ENCODE measurements at places on chromosomes 13 and 19.

GRCh38 chr13:90793261-90793820 is 554.1 kb upstream of the MIR17HG start:
- no peak for DNase-seq

- DNase-seq = no peak
These were observed 4.6 kb downstream of the WDR62 start for GRCh38 chr19:36059180-36059910.

DNA sequence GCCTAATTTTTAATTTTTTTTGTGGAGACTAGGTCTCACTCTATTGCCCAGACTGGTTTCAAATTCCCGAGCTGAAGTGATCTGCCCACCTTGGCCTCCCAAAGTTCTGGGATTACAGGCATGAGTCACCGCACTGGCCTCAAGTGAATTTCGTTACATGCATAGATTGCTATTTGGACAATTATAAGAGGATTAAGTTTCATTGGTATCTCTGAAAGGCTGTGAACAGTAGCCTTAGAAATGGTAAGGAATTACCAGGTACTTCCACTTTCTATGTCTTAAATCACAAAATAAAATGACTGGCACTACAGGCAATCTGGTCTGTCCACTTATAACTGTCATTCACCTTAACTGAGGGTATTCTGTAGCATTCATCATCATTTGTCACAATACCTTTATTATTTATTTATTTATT is 2.9 kb upstream of the CCDC9 start:
- DNase-seq = no peak

- no peak for DNase-seq
These were observed 109.3 kb downstream of the KLF12 start for GRCh38 chr13:74024856-74025255.

DNA sequence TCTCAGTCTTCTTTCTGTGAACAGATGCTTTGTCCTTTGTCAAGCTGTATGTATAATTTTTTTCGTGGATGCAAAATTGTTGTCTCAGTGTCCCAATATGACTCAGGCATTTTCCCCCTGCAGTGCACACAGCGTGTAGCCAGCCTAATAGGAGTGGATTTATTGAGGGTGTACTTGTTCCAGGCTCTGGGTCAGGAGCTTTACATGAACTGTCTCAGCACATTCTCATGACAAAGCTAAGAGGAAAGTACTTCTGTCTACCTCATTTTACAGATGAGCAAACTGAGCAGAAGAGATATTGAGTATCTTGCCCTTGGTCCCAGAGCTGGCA is 50.8 kb downstream of the STK24 start:
- DNase-seq = no peak

DNA sequence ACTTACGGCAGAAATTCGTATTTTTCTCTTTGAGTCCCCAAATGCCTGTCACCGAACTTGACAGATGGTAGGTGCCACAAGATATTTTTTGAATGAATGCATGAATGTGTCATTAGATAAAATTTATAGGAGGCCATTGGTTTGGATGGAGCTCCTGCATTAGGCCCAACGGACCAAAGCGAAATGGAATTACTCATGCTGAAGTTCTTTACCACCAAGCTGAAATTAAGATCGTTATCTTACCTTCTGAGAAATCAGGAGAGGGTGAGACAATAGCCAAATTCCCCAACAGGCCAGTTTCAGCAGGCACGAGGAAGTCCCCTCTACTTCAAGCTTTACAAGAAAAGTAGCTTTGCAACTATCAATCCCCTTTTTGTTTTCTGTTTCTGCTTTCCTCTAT is 452.5 kb upstream of the ARGLU1 start:
- no peak for DNase-seq

GRCh38 chr19:48760504-48761205 is 5.3 kb downstream of the FGF21 start:
- no peak for DNase-seq

- no peak for DNase-seq
These were observed 314.8 kb downstream of the PCDH17 start for GRCh38 chr13:57946361-57946760.

GRCh38 chr19:49400029-49400428 is 12.0 kb downstream of the KASH5 start:
- no peak for DNase-seq

DNA sequence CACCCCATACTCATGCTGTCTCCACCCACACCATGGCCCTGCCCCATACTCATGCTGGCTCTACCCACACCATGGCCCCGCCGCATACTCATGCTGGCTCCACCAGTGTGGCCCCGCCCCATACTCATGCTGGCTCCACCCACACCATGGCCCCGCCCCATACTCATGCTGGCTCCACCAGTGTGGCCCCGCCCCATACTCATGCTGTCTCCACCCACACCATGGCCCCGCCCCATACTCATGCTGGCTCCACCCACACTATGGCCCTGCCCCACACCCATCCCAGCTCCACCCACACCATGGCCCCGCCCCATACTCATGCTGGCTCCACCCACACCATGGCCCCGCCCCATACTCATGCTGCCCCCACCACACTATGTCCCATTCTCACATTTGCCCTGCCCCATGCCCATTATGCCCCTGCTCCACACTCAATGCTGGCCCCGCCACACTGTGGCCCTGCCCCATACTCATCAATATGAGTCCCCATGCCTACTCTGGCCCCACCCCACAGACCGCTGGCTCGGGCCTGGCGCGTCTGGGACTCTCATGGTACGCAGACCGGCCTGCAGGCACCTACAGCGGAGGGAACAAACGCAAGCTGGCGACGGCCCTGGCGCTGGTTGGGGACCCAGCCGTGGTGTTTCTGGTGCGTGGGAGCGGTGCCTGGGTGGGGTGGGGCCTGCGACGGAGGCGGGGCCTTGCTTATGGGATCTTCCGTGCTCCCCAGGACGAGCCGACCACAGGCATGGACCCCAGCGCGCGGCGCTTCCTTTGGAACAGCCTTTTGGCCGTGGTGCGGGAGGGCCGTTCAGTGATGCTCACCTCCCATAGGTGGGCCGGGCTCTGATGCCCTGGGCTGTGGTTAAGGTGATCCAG is 3.7 kb upstream of the ARHGAP45 start:
- DNase-seq = no peak

GRCh38 chr19:45368737-45369340 is 1.5 kb downstream of the ERCC2 start:
- DNase-seq = no peak

DNA sequence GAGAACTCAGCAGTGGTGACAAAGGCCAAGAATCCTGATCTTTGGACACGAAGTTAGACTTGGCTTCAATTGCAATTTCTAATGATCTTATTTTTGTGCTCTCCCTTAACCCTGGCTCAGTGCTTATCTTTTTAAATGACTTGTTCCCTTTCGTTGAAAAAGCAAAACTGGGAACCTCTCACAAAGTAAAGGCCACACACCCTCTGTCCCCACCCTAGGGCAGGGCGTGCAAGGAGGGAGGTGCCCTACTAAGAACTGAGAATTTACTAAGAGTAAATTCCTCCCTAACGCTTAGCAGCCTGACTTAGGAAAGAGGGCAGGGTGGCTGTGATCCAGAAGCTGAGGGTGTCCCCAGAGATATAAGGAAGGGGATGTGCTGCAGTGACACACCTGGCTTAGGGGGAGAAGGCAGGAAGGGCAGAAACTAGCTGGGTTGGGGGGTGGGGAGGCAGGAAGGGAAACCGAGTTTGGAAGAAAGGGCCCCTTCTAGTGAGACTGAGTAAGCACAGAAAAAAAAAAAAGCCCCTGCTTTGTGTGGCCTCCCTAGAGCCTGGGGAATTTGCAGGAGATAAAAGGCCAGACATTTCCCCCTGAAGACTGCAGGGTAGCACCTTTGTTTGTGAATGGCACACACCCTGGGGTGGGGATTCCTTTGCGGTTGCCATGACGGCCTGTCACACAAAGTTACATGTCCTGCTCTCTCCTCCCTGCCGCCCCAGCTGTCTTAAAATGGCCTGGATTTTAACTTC is 435.1 kb downstream of the EFNB2 start:
- peak; percentile 24 for DNase-seq

DNA sequence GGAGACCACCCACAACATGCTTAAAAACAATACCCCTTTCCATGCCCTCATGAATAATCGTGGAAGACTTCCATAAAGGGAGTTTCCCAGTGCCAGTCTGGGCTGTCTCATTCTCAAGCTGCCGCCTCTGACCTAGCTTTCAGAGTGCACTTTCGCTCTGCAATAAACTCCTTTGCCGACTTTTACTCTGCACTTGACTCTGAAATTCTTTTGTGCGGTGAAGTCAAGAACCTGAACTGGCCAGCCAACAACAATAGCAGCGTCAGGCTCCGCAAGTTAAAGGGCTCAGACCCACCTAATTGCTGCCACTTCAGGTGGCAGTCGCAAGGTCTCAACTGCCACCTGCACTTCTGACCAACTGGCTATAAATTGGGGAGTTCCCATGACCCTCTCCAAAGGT is 10.3 kb upstream of the LEUTX start:
- no peak for DNase-seq

DNA sequence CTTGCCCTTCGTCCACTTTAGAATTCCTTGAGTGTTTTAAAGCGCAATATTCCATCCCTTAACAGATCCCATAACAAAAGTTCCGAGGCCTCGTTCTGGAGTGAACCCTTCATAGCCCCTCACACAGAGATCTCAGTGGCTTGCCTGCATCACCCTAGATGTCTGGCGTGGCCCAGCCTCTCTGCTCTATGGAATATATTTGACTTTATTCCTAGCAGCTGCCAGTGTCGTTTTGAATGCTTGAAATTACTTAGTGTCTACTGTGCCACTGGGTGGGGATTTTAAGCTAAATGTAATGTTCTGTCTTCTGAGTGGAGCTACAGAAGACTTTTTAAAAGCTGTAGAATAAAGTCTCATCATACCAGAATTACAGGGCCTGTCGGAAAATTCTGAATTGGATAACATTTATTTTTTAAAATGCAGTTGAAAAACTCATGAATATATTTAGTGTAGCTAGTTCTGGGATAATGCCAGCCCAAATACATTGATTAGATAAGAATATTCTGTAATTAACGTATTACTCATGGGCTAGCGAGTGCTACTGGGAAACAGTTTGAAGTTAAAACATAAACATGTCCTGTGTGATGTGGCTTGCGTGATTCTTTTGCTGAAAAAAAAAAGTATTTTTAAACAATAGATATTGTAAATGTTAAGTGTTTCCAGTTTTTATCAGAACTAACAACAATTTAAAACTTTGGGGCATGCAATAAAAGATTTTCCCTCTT is 111.8 kb downstream of the ESD start:
- DNase-seq = no peak

- DNase-seq = no peak
These were observed 18.2 kb downstream of the CLEC11A start for GRCh38 chr19:50741179-50741933.

- no peak for DNase-seq
These were observed 12.2 kb downstream of the GTF2F2 start for GRCh38 chr13:45132369-45133064.

- DNase-seq = no peak
These were observed 65.0 kb upstream of the ZNF835 start for GRCh38 chr19:56736571-56736970.

DNA sequence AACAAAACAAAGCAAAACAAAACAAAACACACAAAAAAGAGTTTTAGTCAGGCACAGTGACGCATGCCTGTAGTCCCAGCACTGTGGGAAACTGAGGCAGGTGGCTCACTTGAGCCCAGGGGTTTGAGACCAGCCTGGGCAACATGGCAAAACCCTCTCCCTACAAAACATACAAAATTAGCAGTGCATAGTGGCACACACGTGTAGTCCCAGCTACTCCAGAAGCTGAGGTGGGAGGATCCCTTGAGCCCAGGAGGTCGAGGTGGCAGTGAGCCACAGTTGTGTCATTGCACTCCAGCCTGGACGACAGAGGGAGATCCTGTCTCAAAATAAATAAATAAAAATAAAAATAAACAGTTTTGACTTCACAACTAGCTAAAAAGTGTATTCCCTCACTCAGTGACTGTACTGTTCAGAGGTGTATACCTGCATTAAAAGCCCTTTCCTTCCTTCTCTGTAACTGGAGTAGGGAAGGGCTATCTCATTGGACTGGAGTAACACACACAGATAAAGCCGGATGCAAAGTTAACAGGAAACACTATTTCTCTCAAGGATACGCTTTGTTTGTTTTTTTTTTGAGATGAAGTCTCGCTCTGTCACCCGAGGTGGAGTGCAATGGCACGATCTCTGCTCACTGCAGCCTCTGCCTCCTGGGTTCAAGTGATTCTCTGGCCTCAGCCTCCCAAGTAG is 3.7 kb upstream of the BAX start:
- no peak for DNase-seq

- DNase-seq = no peak
These were observed 76.6 kb upstream of the SPATA13 start for GRCh38 chr13:24083722-24084421.

- no peak for DNase-seq
These were observed 129.3 kb downstream of the KCNRG start for GRCh38 chr13:50144246-50145160.

DNA sequence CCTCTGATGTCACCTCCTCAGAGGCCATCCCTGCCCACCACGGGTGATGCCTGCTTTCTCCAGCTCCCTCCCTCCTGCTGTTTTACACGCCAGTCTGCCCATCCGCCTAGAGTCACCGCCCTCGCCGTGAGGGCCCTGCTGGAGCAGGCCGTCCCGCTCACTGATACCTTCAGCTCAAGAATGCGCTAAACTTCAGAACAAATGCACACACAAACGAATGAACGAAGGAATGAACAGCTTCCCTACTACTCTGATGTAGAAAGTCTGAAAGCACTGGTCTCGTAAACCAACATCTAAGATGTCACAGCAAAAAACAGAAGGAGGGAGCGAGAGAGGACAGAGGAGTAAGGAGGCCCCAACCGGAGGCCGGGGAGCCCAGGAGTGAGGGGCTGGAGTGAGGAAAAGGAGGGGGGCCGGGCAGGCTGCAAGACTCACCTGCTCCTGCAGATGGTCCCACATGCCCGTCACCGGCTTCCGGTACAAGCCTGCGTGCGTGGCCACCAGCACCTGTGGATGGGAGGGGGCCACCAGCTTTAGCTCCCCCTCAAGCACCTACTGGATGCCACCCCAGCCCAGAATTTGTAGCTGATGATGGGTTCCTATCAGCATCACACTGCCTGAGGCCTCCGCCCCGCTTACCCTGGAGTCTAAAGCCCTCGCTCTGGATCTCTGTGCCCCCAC is 4.0 kb downstream of the PNKP start:
- DNase-seq = no peak

DNA sequence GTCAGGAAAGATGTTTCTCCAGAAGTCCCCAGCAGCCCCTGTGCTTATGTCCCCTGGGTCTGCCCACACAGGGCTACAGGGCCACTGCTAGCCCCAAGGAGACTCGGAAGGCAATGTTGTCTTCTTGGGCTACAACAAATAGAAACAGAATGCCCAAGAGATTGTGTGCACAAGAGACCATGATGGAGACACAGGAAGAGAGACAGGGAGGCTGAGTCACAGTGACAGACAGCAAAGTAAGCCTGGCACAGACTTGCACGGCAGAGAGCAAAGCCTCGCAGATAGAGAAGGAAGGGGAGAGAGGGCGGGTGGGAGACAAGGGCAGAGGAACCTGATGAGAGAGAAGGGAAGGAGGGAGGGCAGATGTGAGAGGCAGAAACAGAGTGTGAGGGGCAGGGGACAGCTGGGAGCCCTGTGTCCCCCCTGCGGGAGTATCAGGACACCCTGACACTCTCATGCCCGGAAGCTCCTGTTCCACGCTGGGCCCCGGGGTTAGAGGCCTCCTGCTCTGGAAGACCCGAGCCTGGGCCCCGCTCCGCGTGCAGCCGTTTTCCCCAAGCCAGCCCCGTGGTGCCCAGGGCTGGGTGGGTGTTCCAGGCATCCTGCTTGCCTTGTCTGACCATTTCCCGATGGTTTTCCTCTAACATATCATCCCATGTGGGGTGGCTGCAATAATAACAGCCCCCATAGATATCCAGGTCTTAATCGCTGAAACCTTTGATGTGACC is 2.7 kb upstream of the PLA2G4C start:
- no peak for DNase-seq

Measured in NCI-H2081 (cell line).